ENCODE measurements at places on chromosomes 6 and 20.

GRCh38 chr6:93568169-93568568 lies 148.8 kb upstream of the EPHA7 start:
- DNase-seq: no peak

DNA sequence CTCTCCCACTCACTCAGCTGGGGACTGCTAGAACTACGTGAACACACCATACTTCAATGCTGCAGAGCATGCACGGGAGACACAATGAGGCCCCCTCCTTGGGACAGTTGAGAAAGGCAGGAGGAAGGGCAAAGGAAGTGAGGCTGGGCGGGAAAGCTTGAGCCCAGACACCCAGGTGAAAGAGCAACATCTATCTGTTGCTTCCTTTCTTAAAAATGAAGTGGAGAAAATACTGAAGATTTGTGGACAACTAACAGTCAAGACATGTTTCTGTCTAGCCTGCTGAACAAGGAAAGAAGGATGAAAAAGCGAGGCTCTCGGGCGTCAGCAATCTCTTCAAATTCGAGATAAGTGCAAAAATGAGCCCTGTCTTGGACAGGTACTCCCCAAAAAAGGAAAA lies 3.0 kb upstream of the NNAT start:
- no peak for DNase-seq

DNA sequence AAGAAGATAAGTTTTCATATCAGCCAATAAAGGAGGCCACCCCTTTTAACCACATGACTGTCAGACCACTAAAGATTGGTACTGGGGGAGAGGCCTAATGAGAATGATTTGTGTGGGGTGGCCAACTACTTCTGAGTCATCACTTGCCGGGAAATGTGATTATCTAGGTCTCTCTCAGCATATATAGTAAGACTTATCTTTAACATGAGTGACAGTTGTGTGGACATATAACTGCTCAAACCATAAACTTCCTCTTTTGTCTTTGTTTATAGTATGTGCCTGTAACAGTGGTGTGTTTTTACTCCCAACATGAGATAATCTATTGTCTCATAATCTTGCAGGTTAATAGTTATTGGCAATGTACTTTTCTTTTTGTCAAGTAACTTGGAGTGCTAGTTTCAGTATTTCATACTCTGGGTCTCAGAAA lies 312.4 kb downstream of the CDKAL1 start:
- peak; percentile 51 for DNase-seq

GRCh38 chr6:21997119-21998037 lies 299.5 kb downstream of the PRL start:
- no peak for DNase-seq

GRCh38 chr20:1783245-1783644 lies 112.0 kb upstream of the SIRPA start:
- no peak for DNase-seq

GRCh38 chr6:80464901-80465300 lies 358.4 kb downstream of the BCKDHB start:
- DNase-seq: no peak

DNA sequence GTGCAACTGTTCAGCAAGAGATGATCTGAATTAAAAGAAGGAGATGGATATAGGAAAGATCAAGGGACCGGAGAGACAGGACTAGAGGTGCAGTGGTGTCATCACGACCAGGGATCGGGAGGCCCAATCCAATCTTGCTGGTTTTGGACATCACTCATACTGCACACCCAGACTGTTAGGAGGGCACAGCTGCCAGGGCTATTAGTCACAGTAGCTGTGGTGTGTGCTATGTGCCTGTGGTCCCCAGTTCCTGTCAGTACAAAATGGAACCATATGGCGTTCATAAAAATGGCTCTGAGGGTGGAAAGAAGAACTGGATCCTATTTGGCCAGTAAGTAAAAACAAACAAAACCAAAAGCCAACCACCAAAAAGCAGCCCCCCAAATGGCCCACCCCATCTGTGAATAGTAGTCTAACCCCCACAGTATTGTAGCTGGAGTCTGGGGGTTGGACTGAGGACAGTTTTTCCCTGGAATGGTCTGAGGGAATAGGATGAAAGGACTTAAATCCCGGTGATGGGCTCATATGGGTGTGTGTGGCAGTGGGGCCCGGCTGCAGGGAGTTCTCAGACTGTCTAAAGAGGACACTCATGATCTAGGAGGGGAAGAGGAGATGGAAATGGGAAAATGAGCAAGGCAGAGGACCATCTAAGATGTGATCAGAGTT lies 9.3 kb upstream of the NNAT start:
- DNase-seq: no peak

DNA sequence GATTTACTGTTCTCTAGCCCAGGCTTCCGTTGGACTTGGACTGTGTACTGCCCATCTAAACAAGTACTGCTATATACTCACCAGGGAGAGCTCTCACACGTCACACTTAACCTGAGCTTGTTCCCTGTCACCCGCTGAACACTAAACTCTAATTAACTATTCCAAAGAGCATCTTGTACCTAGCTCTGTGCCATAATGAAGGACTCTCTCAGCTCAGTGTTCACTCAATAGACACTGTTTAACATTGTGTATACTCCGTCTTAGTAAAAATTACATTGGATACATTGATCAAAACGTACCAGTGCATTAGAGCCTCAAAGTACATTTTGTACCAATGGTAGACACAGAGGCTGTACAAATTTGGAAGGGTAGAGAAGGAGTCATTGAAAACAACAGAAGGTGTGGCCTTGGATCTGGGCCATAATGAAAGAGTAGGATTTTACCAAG lies 55.4 kb upstream of the EPHA7 start:
- no peak for DNase-seq

DNA sequence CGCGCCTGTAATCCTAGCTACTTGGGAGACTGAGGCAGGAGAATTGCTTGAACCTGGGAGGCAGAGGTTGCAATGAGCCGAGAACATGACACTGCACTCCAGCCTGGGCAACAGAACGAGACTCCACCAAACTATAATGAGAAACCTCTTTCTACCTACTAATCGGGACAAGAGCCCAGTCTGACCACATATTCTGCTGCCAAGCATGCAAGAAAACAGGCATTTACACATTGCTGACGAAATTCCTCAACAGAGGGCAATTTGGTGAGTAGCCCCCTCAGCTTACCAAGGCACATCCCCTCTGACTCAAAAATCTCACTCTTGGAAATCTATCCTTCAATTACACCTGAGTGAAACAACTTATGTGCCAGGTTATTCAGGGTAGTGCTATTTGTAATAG lies 81.2 kb downstream of the SLC23A2 start:
- DNase-seq: no peak

GRCh38 chr6:107666981-107667601 lies 157.0 kb downstream of the SCML4 start:
- no peak for DNase-seq

DNA sequence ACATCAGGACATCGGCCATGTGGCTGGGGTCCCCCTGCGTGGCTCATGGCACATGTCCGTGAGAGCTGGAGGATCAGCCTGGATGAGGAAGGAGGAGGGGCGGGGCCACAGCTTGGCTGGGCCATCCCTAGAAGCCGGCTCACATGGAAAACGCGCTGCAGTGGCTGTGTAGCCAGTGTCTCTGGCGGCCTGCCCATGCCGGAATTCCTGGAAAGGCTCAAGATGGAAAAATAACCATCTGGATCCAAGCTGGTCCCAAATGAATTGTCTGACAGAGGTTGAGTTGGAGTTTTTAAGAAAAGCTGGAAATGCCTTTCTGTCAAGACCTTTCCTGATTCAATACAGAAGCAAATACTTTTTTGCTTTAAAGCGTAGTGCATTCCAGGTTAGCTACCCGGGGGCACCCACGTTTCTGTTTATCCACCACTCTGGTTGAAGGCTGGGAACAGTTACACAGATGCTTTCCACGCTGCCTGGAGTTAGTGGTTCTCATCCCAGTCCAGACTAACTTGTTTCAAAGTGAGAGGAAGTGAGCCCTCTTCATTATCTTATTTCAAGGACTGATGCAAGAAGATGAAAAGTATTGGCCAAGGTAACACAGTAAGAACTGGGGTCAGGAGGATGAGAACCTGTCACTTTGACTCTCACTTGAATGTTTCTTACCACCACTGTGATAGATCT lies 99.0 kb downstream of the GMPR start:
- DNase-seq: no peak

DNA sequence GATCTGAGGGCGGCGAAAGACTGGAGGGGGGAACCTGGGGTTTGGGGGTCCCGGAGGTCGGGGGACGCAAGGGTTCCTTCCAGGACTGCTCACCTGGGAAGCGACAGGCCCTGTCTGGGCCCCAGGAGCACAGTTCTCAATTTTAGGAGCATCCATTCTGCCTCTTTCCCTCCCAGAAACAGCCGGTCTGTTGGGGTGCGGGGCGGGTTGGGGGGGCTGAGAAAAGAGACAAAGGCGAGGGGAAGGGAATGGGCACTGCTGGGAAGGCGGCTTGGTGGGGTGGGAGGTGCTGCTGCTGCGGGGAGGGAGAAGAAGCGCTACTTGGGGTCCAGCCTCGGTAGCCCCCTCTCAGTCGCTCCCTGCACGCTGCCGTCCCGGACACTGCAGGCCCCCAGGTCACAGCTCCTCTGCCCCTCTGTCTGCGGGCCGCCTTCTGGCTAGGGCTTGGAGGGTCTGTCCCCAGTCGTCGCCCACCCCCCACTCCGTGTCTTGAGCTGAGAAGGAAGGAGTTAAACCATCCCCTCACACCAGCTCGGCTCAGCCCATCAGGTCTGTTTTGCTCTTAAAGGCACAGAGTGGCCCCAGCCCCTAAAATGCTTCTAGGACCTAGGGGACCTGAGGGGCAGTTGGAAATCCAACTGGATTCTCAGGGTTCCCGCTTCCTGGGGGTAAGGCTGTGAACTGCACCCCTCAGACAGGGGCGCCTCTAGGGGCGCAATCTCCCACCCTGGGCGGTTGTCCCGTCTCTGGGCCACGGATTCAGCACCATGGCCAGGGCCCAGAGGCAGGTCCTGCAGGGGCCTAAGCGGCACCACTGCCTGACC lies 690 bp downstream of the GDAP1L1 start:
- DNase-seq: no peak

GRCh38 chr20:51353491-51353890 lies 189.0 kb downstream of the NFATC2 start:
- DNase-seq: no peak

Measured in activated CD8-positive, alpha-beta memory T cell treated with anti-CD3 and anti-CD28 coated beads, Interleukin-2, amount 10 ng/mL, durations not matched to agents 7 days and 5 days (primary cell).